Liver (tissue), 10 donors: ENCODE measurements at places on chromosomes 13 and 19.

- no peak for DNase-seq
Measured at GRCh38 chr13:61935710-61936109, 520.1 kb upstream of the PCDH20 start.

- no peak for DNase-seq
Measured at GRCh38 chr13:98706446-98707110, 45.9 kb downstream of the SLC15A1 start.

DNA sequence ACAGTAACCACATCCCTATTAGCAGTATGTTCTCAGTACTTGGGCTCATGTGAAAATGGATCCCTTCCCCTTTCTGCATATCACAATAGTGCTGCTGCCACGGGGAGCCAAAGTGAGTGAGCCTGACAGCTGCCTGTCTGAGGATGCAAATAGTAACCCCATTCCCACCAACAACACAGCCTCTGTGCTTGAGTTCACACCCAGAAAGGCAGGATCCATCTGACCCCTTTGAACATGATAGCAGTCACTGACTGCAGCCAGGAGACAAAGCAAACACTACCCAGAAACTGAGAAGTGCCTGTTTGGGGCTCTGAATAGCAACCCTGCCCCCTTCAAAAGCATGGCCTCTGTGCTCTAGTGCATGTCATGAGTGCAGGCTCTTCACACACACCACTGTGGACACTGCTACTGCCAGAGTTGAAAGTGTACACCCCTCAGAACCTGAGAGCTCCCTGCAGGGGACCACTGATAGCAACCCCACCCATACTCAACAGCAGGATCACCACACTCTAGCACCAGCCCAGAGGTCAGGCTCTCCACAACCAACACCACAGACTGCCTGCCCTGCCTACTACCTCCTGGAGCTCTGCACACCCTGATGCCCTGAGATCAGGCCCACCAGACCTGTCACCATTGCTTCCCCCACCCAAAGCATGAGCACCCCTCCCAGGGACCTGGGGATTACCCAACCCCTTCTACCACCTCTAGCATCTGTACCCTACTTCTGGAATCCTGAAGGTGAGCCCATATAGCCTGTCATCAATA, 1563.5 kb upstream of the PRR20A start:
- no peak for DNase-seq

DNA sequence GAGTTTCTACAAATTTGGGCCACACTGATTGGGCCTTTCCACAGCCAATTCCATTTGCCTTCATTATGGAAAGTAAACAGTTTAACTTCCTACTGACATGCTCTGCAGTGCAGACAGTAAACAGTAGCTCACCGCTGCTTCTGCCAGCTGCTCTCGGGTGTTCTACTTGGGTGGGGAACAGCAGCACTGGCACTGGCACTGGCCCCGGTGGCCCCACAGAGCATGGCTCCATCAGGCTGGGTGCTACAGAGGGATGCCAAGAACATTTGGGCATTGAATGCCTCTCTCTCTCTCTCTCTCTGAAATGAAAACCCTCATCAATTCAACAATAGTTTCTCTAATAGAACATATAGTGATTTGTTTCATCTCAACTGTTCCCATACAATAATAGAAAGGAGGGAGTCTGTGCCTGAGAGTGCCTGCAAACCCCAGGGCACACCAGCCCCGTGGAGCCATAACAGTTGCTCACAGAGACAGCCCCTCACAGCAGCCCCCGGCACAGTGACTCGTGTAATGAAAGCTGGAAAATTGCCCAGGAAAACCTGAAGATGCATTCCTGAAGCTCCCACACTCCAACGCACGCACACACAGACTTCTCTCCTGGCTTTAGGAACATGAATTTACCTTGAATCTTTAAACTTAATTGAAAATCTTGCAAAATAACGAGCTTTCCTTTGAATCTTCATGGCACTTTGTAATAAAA, 38.2 kb upstream of the GJB6 start:
- DNase-seq, result no peak

DNA sequence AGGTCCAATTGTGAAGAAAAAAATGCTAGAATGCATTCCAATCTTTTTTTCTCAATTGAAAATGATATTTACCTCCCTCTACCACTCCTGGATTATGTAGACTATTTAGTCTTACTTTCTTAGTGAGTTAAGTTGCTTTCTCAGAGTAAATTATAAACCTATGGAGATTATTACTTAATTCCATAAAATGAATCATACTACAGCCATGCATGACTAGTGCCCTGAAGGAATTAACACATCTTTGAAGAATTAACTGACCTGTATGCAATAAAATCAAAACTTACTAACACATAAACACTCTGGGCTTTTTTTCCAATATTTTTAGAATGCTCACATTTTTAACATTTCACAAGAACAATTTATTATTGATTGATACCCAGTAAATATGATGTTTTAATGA, 379.4 kb upstream of the DACH1 start:
- no peak for DNase-seq

DNA sequence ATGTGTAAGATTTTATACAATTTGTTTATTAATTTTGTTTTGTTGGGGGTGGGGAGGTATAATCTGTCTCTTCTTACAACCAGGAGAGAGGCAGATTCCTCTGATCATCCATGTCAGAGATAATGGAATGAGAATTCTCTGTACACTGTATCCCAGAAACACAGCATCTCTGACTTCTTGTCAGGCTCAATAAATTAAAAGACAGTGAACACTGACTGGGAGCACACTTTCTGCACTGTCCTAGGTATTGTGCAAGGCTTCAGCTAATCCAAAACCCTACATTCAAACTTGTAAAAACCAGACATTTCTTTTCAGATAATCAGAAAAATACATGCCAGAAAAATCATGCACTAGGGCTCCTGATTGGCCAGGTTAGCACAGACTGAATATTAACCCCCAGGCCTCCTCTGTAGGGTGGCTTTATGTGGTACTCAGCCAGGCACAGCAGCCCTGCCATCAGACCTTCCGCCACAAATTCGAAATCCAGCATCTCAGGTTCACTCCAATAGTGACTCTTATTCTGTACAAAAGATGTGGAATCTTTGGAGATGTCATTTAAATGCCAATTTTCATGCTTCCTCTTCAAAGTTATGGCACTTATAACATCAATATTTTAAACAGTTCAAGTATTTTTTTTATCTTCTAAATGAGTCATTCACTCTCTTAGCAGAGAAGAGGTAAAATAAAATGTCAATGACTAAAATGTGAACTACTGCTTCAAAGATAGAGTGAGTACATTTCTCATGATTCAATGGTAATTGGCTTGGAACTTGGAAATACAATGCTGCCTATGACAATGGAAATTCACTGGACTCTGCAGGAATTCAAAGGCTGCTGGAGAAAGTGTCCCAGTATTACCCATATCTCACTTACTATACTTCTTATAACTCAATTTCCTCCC, 211.5 kb downstream of the KLF12 start:
- DNase-seq, result no peak

- DNase-seq, result no peak
Measured at GRCh38 chr13:75071796-75072195, 410.2 kb downstream of the TBC1D4 start.

- peak; percentile 58 for DNase-seq
Measured at GRCh38 chr19:47227352-47228167, 3.4 kb downstream of the BBC3 start.

DNA sequence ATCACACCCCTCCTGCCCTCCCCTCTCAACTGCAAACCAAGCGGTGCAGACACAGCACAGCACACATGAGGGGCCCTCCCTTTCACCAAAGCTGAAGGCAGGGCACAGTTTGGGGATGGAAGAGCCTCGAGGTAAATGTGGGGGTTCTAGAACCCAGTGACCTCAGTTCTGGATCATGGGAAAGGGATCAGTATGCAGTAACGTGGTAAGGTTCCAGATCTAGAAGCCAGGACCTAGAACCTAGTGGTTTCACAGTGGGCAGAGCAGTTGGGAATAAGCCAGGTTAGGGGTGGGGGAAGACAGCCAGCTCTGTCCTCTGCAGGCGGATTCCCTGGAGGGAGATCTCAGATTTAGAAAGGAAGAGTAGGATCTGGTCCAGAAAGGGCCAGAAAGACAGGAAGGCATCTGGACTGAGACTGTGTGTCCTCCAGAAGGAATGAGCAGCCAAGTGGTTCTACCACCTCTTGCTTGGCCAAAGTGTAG, 3.1 kb downstream of the FTL start:
- DNase-seq, result no peak

DNA sequence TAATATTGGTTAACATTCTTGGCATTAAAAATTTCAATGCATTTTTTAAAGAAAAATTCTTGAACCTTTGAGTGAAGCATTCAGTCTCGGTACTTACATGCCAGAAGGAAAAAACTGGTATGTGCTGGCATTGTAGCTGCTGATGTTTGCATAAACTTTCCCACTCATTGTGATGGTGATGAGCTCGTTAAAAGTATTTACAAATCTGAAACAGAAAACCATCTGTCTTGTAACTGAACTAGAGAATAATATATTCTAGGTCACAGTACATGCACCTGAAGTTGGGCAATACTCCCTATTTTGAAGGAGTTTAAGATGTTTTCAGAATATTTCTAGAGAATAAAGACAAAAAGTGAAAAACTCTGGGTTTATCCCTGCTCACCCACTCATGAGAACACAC, 64.1 kb downstream of the SLC15A1 start:
- DNase-seq, result no peak

DNA sequence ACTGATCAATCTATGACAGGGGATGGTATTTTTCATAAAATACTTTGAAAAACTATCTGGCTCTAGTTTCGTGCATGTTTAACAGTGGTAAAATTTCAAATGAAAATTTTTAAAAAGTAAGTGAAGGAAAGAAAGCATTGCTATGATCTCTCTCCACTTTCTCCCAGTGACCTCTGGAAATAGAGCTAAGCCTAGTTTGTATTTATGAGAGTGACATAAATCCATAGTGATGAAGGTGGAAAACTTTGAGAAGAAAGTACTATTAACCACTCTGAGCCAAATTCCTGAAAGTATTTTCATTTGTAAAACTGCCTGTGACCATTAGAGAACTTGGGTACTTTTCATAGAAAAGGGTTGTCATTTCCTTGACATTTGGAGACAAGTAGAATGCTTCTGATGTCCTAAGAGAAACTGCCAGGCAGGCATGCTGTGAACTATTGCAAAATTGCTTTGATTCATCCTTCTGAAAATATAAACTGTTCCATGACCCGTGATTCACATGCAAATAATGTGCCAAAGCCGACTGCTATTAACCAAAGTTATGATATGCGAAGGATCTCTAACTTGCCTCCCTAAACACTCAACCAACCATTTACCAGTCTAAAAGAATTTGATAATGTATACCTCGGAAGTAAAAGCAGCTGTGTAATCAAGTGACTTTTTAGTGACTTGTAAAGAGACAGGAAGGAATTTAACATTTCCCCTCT, 133.2 kb downstream of the VWA8 start:
- no peak for DNase-seq

DNA sequence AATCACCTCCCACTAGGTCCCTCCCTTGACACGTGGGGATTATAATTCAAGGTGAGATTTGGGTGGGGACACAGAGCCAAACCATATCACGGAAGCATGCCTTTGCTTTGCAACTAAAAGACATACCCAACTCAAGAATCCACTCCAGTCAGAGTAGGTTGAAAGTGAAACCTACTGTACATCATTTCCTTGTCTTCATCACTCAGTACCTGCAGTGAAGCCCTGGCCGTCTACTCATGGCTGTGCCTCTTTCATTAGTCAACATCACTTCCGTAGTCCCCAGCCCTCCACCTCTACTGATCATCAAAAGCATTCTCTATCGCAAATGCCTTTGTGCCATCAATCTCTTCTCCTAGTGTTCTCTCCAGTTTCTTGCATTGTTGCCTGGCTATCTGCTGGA, 343.1 kb upstream of the ARGLU1 start:
- DNase-seq, result no peak

GRCh38 chr19:34172661-34173192, 423 bp downstream of the LSM14A start:
- DNase-seq, result no peak

GRCh38 chr19:7808108-7808507, 21.9 kb upstream of the EVI5L start:
- no peak for DNase-seq

GRCh38 chr13:58893396-58893795, 1261.9 kb downstream of the PCDH17 start:
- DNase-seq, result no peak

GRCh38 chr19:44782729-44783128, 5.0 kb downstream of the CBLC start:
- no peak for DNase-seq

- DNase-seq, result no peak
Measured at GRCh38 chr19:12052091-12052496, 667 bp downstream of the ZNF878 start.

DNA sequence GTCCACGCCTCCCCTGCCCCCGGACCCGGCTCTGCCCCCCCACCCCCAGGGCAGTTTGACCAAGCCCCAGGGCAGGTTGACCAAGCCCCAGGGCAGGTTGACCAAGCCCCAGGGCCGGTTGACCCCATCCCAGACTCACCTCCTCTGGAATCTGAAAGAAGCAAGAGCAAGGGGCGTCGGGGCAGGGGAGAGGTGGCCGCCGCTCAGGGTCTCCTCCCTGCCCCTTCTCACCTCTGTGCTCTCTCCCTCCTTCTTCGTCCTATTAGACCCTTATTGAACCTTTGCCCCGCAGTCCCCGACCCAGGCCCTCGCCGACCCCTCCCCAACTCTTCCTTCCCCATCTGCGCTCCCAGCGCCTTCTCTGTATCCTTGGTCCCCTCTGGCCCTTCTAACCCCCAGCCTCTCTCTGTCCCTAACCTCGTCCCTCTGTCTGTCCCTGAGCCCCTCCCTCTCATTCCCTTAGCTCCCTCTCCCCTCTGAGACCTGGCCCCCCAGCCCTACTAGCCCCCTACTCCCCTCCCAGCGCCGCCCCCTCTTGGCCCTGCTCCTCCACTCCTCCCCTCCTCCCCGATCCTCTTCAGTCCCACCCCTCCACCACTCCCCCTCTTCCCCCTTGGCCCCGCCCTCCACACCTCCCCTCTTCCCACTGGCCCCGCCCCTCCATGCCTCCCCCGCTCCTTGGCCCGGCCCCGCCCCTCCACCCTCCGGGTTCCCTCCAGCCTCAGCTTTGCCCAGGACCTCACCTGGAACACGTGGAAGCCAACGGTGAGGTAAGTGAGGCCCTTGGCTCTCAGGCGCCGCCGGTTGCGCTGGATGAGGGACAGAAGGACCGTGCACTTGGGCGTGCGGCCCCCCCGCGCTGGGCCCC, 7.6 kb downstream of the CAPN12 start:
- peak; percentile 76 for DNase-seq

- no peak for DNase-seq
Measured at GRCh38 chr19:34148658-34149185, 23.6 kb upstream of the LSM14A start.

- DNase-seq, result no peak
Measured at GRCh38 chr13:93270769-93271742, 44.4 kb downstream of the GPC6 start.

- no peak for DNase-seq
Measured at GRCh38 chr19:18171605-18172327, 1.8 kb upstream of the IFI30 start.
